ENCODE measurements at places on chromosomes 12 and 14.

DNA sequence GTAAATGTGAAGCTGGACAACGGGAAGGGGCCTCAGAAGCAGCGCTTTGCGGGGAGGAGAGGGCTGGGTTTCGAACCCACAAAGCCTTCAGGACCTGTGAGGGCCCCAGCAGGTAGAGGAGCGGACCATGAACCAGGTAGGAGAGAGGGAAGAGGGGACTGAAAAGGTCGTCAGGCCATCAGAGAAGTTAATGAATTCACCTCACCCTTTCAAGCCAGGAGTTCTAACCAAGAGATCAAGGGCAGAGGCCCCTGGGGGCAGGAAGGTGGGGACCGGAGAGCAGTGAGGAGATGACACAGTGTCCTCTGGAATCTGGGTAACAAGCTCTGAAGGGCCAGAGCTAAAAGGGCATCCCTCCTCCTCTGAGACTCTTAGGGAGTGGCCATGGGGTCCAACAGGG is 19.4 kb downstream of the SERPINA1 start:
- DNase-seq, result no peak

DNA sequence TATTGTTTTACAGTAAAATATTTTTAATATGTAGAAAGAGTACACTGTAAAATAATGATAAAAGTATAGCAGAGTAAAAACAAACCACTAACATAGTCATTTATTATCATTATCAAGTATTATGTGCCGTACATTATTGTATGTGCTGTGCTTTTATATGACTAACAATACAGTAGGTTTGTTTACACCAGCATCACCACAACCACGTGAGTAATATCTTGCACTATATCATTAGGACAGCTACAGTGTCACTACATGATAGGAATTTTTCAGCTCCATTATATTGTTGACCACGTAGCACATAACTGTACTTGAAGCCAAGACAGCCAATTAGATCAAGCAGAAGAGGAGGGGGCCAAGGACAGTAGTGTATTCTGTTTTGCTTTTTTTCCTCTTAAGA is 415.4 kb downstream of the RAD51B start:
- DNase-seq, result no peak

DNA sequence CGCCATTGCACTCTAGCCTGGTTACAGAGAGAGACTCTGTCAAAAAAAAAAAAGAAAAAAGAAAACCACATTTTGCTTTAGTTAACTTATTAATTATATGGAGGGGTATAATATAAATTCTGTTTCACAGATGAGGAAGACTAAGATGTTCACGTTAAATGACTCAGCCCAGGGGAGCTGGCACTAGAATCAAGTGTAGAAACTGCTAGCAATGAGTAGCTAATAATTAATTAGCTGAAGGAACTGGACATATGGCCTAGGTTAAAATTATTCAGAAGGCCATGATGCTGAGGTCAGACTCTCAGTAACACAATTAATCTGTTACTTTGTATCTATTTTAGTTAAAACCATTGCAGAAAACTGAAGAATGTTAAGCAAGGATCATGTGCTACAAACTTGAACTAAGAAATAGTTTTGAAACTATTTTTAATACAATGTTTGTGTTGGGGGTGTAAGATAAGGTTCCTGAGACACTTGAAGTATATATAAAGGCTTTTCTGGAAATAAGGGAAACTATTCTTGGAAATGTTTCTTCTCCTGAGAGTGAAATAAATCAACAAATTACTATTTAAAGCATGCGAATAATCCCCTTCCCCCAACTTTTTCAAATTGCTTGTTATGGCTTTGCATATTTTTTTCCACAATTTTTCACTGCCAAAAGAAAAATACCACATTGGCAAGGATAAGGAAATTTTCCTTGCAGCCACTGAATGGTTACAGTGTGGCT is 589.3 kb downstream of the SOX5 start:
- no peak for DNase-seq

GRCh38 chr14:104800771-104801519 is at the start of gene ZBTB42:
Gene ZBTB42, plus strand, starts transcription at chr14:104801101. Its CDS starts 97 bp downstream, at chr14:104801198.
- peak; percentile 80 for DNase-seq

- no peak for DNase-seq
Observed at GRCh38 chr12:123046431-123046830, 66.0 kb downstream of the ARL6IP4 start.

- no peak for DNase-seq
Observed at GRCh38 chr14:98195256-98195655, 1076.7 kb downstream of the BCL11B start.

GRCh38 chr14:102389246-102389645 is 26.5 kb downstream of the TECPR2 start:
- DNase-seq, result no peak

DNA sequence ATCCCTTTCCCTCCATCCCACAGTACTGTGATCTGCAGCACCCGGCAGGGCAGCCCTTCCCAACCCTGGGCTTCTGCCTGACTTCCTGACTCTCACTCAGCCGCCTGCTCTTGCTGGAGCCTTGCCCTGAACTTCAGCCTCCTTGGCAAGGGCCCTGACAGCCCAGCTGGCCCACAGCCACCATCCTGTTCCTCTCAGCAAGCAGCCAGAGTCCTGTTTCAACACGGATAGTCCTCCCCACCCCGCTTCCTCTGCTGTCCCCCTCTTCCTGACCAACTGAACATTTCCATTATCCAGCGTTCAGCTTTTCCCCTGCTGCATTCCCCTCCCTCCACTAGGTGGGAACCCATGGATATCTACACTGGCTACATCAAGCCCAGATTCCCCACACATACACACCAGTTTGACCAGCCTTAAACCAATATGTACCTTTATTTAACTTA is 74.0 kb upstream of the MDM1 start:
- DNase-seq, result no peak

Measured in T-helper 2 cell (primary cell).